B cell (primary cell): ENCODE measurements at places on chromosomes 11 and 22. TPM values are rescaled to one million over a fixed set of nuclear protein-coding genes. Genes with fewer than 3 reads are reported as not detected.

DNA sequence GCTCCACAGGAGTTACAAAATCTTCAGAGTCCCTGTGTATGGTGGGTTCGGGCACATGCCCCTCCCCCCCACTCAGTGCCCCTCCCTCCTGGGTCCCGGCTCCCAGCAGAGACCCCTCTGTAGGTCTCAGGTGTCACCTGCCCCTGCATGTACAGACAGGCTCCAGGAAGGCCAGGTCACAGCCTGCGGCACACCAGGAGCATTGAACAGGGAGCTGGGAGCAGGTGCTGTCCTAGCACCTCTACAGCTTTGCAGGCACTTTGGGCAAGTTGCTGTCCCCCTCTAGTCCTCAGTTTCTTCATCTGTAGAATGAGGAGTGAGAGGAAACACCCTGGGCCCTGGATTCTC is 80.1 kb upstream of the RTL6 start:
- no peak for DNase-seq

Gene GTPBP1
- 77.8 and 105 TPM in 2 replicates for polyA plus RNA-seq

Gene CAPN5
- 0.45 and 0.78 TPM in 2 replicates for polyA plus RNA-seq

DNA sequence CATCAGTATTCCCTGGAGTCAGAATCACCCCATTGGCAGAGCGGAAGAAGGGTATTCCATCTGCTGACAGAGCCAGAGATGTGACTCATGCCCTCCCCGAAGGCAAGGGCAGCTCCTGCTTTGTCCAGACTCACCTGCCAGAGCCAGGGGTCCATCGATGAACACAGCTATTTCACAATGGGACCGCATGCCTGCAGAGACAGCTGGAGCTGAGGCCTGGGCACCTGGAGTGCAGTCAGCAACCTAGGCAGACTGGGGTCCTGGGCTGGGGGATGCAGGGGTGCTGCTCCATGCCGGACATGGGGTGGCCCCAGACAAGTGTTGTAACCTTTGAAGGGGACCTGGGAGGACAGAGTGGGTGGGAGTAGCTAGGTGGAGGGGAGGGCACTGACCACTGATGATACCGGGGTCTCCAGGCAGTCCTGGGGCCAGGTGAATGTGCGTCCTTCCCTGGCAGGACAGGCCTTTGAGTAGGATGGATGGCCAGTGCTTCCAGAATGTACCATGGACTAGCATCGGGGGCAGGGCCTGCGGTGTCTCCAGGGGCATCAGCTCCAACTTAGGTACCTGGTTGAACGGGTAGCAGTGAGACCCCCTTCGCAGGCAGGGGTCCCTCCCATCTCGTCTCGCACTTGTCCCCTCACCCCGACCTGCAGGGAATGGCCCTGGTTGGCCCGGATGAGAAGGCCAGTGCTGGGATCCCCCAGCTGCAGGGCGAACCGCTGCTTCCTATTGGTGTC is 1.7 kb downstream of the TRPT1 start:
- DNase-seq, result no peak

Gene TREH
- not detected in 2 replicates for polyA plus RNA-seq

GRCh38 chr11:120136356-120136755 is 1.6 kb downstream of the TRIM29 start:
- DNase-seq, result no peak

DNA sequence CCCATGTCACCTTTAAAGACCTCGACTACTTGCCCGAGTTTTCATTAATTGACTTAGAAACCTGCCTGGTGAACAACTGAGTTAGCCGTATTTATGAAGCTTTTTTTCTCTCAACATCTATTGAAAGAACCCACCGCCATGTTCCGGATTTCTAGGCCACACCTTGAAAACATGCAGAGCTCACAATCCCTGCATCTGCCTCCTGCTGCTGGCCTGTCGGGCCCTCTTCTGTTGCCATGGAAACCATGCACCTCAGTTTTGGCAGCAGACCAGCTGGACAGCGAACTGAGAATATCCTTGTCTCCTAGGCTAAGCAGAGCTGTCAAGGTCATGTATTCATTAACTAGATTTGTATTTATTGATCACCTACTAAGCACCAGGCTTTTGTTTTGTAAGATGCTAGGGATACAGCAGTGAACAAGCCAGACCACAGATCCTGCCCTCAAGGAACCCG is 4.3 kb upstream of the PATZ1 start:
- DNase-seq, result no peak

Gene SPTY2D1
- polyA plus RNA-seq, result 4.7 and 10.9 TPM in 2 replicates

- peak; percentile 19 for DNase-seq
These were observed 1.7 kb upstream of the USP28 start for GRCh38 chr11:113876798-113877669.

- no peak for DNase-seq
These were observed 7.4 kb upstream of the CXCR5 start for GRCh38 chr11:118876286-118876685.

DNA sequence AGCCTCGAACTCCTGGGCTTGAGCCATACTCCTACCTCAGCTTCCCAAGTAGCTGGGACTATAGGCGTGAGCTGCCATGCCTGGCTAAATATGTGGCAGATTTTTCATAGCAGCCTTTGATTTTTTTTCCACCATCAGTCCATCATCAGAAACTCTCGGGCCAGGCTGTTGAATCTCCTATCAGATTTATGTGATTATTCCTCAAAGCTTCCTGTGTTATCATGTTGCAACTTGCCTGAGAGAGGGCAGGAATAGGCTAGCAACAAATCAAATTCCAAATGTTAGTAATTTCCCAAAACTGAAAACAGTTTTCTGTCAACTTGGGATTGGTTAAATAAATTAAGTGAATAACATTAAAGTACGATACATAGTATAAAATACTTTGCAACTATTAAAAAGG is 3.4 kb downstream of the LRRC51 start:
- no peak for DNase-seq

Gene PANX3
- polyA plus RNA-seq, result not detected in 2 replicates

Gene KCTD14
- polyA plus RNA-seq, result 0.18 TPM in 1 of 2 replicates, not detected in the other

DNA sequence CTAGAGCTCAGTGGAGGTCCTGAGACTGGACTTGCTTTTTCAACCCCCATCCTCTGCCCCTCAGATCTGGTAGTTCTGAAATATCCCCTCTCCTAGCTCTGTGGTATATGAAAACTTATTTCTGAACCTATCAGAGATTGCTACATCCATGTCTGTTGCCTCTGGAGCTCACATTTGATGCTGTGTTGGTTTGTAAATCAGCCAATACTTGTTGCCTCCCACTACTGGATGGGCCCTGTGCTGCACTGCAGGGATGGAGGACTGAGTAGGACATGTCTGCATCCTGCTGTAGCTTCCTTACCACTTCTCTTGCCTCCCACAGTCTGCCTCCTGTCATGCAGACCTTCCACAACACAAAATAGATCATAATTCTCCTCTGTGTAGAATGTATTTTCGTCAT is 5.2 kb downstream of the OLFML1 start:
- no peak for DNase-seq

- DNase-seq, result peak; percentile 57
These were observed 18.4 kb downstream of the MS4A6E start for GRCh38 chr11:60345489-60345888.

DNA sequence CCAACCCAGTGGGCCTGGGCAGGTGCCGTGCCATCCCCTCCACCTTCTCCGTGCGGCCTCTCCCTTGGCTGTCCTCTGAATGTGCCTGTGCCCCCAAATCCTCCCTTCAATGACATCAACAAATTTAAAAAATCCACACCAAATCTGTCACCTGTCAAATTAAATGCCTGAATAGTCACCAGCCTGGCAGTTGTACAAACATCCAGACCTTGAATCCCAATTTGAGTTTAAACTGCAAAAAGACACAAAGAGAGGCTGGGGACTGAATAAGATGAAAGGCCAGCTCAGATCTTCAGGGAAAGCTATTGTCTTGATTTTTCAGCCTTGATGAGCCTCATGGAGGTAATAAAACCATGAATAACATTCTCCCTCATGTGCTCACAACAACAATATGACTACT is 194.7 kb downstream of the KIRREL3 start:
- DNase-seq, result no peak

- no peak for DNase-seq
These were observed 507.0 kb downstream of the NTM start for GRCh38 chr11:131877246-131877942.

- DNase-seq, result no peak
These were observed 66.5 kb upstream of the PITPNB start for GRCh38 chr22:27985323-27986275.

Gene C11orf97
- polyA plus RNA-seq, result not detected in 2 replicates

GRCh38 chr22:48574776-48575617 is 1252.7 kb downstream of the BRD1 start:
- DNase-seq, result no peak

Gene UCP3
- polyA plus RNA-seq, result 6.3 and 8.9 TPM in 2 replicates

Gene B3GAT1
- polyA plus RNA-seq, result 0.06 and 0.14 TPM in 2 replicates

DNA sequence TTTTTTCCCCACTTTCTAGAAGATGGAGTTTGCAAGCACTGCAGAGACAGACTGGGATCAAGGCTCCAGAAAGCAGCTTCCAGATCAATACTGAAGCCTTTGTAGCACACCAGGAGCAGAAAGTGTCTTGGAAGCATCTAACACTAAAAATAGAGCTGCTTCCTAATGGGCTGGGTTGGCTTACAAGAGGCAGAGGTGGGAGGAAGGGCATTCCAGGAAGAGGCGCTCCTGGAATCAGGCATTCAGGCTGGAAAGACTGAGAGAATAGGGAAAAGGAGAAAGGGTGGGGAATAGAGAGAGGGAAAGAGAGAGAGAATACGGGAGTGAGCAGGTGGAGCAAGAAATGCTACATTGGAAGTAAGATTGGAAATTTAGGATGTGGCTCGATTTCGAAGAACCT is 395.9 kb downstream of the OPCML start:
- no peak for DNase-seq

DNA sequence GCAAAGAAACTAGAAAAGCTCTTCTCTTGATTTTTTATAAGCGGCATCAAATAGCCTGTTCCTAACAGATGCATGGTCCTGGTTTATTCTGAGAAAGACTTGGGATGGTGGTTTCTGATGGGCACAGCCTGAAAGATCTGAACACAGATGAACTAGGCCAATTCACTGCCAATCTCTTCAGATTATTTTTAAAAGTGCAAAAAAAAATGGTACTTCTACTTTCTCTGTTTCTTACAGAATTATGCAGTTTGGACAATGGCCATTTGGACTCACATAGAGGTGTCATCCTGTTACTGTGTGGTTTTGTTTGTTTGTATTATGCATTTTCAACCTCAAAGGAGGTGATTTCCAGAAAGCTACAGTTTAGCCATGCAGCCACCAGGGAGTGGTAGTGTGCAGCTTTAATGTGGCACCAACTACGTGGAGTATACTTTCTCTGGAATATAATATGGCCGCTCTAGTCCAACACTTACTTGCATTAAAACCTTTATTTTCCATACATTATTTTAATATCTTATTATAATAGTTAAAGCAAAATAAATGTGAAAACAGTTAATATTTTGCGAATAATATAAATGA is 469.8 kb upstream of the KIRREL3 start:
- no peak for DNase-seq

GRCh38 chr11:69510471-69511357 is 29.3 kb downstream of the LINC01488 start:
- DNase-seq, result no peak

DNA sequence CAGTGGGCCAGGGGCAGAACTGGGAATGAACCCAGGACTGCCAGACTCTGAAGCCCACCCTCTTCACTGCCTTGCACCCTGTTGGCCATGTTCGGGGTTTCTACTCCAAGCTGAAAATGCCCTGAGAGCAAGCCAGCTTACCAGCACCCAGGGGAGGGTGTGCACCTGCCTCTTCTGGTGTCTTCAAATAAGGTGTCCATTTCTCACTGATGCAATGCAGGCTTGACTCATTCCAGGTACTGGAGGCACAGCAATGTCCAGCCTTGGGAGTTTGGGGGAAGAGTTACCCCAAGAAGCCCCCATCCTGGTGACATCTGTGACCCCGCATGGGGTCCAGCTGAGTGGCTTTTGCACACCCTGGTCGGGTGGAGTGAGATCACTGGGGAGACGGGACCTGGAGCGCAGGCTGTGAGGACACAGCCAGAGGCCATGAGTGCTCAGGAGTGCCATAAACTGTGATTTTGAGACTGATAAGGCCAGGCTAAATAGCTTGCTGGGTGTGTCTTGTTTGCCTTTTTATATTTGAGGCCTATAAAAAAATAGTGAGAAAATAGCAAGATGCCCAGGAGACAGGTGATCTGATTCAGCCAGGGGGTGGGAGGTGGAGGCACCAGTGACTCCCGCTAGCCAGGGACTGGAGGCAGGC is 4.6 kb upstream of the CERK start:
- no peak for DNase-seq

Gene CNIH2
- polyA plus RNA-seq, result 0.92 and 2.6 TPM in 2 replicates

DNA sequence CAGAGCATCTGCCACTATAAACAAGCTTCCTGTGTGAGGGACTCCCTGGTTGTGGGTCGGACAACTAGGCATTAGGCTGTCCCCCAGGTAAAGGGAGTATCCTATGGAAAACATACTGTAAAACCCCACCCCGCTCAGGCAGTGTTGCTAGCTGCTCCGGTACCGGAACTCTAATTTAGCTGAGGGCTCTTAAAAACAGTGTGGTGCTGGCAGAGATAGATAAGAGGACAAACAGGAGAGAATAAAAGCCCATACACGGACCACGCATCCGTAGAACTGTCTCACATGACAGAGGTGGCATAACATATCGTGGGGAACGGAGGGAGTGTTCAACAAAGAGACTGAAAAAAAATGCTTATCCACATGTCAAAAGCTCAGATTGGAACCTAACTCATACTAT is 3.4 kb upstream of the MOGAT2 start:
- DNase-seq, result no peak

Gene TRIM29
- not detected in 2 replicates for polyA plus RNA-seq

DNA sequence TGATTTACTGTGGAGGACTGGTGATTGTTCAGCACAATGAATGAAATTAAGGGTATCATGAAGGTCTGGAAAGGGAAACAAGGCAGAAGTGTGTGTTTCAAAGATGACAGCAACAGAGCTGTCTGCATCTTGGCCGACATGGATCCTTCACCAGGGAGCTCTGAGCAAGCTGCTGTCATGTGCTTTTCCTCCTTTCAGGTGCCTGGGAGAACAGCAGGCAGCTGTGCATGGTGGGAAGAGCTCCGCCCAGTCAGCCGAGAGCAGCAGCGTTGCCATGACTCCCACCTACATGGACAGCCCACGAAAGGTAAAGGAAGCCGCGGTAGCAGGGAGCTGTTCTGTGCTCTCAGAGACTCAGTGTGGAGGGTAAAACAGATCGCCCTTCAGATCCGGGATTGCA is 87.1 kb upstream of the YWHAH start:
- no peak for DNase-seq
